ENCODE measurements at places on chromosomes 11 and 22.

DNA sequence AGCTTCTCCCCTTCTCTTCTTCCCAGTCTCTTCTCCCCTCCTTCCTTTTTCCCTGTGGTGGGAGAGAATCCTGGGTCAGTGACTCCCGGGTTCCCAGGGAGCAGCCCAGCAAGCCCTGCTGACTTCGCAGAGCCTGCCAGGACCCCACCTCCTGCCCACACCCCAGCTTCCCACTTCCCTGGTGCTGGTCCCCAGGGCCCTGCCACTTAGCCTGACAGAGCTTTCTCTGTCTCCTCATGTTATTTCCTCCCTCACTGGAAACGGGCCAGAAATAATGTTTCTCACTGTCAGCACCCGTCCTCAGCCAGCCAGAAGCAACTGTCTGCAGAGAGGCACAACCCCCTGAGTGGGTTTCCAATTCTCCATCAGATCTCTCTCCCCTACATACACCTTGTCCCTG, 27.1 kb downstream of the C11orf96 start:
- DNase-seq = no peak

DNA sequence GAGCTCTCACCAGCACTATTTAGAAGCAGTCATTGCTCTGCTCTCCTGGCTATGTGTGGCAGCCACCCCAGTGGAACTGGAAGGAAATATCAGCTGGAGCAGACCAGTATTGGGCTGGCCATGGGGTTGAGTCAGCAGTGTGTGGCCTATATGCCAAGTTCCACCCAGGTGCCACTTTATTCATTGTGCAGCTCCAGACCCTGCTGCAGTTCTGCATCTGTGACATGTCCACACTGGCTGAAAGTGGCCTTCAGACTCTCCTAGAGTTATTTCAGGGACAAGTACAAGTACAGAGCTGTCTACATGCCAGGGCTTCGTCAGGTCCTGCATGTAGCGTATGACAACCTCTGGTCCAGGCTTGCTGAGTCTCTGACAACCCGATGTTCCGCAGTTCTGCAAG, 55.2 kb downstream of the CABIN1 start:
- no peak for DNase-seq

- no peak for DNase-seq
Measured at GRCh38 chr11:15198284-15198683, 83.6 kb downstream of the INSC start.

- no peak for DNase-seq
Measured at GRCh38 chr22:47406896-47407295, 644.4 kb downstream of the TBC1D22A start.

DNA sequence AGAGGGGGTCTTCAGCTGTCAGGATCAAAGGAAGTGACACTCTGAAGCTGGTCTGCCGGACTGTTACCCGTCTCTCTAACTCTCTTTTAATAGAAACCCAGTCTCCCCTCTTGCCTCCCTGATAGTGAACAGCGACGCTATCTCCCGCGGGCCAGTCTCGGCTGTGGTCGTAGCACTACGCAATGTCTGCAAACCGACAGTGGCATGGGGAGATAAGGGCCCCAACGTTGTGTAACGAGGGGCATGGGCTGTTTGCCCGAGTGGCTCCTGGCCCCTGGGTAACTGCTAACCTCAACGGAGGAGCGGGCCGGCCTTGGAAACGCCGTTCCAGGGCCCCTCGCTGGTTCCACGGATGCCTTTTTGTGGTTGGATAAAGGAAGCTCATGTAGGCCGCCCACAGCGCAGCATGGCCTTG, 23.3 kb downstream of the ZBTB16 start:
- DNase-seq = no peak

DNA sequence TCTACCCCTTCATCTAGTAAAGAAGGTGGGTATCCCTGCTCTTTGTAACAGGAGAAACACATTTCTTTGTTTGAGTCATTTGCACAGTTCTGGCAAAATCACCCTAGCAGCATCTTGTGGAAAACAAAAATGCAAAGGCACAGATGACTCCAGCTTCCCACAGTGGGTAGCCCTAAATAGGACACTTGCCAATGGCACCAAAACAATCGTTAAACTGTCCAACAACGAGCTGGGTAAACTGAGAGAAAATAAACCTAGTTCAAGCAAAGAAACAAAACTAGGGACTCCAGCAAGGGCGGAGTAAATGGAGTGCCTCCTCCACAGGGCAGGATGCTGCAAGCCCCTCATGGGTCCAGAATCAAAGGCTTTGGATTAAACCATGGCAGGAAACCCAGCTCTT, 239.5 kb downstream of the NTM start:
- DNase-seq = no peak

- DNase-seq = no peak
Measured at GRCh38 chr11:86294026-86294425, 8.0 kb upstream of the HIKESHI start.

- DNase-seq = no peak
Measured at GRCh38 chr11:11598243-11598642, 23.6 kb downstream of the GALNT18 start.

DNA sequence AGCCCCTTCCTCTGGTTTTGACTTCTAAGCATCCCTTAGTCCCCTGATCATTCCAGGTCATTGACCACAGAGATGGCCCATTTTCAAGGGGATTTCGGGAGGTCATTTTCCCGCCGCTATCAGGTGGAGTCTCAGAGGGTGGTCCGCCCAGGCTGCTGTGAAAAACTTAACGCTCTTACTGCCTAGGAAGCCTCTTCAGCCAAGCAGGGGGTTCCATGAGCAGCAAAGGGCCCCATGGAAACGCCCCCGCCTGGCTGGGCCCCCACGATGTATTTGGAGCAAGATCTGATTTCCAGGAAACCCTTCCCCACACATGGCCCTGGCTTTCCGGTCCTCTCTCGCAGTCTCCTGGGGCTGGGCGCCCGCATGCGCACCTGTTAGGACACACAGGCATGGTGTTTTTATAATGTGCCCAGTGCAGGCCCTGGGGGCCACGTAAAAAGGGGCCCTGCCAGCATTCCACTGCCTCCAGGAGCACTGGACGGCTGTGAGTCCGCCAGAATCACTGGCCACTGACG, 32.5 kb downstream of the ANO1 start:
- DNase-seq = no peak

DNA sequence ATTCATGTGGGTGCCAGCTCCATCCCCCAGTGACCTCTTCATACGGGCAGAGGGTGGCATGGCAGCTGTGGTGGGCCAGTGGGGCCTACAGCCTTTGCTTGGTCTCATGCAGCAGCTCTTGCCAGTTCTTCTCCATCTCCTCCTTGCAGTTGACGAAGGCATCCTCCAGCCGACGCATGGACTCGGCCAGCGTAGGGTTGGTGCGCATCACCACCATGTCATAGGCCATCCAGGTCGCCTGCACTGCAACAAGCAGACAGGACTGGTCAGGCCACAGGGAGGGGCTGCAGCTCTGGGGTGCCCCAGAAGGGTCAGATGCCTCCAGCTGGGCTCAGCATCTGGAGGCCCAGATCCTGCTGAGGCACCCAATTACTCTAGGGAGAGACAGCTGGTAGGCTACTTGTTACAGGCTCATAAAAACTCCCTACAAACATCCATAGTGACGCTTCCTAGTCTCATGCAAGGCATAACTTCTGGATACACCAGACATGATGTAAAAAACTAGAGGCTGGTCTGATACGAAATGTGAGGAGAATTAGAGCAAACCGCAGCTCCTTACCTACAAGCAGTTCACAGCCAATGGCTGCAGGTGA, 5.6 kb downstream of the KLHDC7B start:
- no peak for DNase-seq

DNA sequence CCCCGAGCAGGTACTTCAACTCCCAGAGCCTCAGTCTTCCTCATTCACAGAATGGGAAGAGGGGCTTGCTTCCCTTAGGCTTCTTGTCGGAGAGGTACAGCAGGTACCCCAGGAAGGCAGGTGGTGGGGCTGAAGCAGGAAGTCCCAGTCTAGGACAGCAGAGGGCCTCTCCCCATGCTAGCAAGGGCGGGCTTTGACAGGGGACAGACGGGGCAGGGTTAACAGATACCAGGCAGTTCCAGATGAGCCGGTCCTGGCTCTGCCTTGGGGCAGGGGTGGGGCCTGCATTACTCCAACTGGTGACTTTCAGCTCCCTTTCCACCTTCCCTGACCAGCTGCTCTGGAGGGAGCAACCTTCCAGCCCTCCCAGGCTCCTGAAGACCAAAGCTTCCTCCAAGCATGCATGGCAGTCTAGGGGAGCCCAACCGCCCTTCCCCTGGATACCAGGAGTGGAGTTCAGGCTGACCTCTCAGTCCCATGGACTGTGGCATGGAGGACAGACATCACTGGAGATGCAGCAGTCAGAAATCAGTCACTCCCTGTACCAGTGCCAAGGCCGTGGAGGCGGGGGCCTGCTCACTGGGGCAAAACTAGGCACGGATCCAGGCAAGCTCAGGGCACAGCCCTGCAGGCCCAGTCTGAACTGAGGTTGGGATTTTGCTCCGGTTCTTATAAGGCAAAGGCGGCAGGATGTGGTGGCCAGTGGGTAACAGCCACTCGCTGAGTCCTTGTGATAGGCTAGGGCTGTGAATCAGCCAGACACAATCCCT, 60.5 kb downstream of the NAT10 start:
- no peak for DNase-seq

DNA sequence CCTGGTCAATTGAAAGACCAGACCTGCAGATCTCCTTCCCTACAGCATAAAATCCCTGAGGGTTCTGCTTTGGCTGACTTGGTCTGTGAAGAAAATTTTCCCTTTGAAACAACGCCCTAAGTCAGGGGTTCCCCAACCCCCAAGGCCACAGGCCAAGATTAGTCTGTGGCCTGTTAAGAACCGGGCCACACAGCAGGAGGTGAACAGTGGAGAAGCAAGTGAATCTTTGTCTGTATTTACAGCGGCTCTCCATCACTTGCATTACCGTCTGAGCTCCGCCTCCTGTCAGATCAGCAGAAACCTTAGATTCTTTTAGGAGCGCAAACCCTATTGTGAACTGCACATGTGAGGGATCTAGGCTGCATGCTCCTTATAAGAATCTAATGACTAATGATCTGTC, 38.2 kb downstream of the CCDC83 start:
- DNase-seq = no peak

GRCh38 chr11:27545946-27546345, 39.4 kb upstream of the LIN7C start:
- no peak for DNase-seq
